ENCODE measurements at places on chromosomes 1 and 21. TPM values are rescaled to one million over a fixed set of nuclear protein-coding genes. Genes with fewer than 3 reads are reported as not detected.

The UBASH3A gene
- 0.15 TPM for polyA plus RNA-seq

The CENPF gene
- polyA plus RNA-seq = 0.15 TPM

The ADGRB2 gene
- 0.49 TPM for polyA plus RNA-seq

The ENSA gene
- polyA plus RNA-seq = 86.0 TPM

The LIPI gene
- polyA plus RNA-seq = not detected

DNA sequence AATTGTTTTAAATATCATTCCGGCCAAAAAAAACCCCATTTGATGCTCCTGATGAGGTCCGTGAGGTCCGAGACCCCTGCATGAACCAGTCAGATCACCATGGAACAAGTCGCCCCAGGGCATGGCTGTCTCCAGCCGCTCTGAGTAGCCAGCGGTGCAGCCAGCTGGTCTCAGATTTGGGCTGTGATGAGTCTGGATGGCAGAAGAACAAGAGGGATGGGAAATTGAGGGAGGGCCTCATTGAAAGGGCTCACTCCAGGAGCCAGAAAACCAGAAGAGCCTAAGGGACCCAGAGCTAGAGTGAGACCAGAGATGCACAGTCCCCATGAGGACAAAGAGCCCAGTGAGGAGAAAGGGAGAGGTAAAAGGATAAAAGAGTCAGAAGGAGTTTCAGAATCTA lies 174.0 kb downstream of the TOMM20 start:
- no peak for DNase-seq

DNA sequence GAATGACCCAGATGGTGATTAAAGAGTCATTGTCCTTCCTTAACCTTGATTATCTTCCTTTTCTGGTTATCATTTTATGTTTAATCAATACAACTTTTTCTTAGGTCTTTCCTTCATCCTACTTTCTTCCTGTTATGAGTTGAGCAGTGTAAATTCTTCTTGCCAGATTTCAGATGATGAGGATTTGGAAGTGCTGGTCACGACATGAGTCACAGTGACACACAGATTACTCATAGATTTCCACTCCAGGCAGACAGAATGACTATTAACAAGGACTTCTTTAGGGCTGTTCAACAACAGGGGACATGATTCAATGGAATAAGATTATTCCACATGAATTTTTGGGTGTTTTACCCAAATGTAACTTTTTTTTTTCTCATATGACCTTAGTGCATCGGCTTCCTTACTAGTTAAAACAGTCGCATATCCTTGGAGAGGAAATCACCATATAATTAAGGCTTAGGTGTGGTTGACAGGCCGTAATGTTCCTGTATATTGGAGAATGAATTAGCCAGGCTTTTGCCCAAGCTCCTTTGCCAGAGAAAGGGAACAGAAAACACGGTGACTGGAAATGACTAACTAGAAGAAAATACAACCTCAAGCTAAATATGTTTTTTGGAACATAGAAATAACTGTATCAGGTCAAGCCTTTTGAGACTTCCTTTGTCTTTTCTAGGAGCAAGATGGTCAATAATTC lies 44.2 kb downstream of the PRRX1 start:
- no peak for DNase-seq

DNA sequence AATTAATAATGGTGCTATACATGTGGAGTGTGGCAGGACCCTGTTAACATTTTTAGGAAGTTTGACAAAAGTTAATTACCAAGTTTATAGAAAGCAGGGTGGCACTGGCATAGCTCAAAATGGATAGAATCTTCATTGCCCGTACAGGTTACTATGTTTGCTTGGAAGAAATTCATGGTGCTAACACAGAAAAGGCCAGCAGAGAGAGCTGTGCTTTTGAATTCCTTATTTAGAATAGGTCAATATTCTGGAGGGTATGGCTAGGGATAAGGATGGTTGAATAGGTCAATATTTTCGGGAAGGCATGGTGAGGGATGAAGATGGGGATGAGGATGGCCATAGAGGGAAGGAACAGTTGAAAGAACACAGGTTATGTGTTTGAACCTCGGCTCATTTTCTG lies 345.1 kb downstream of the LMO4 start:
- DNase-seq = no peak

GRCh38 chr1:1089731-1090423 lies 15.8 kb upstream of the RNF223 start:
- no peak for DNase-seq

DNA sequence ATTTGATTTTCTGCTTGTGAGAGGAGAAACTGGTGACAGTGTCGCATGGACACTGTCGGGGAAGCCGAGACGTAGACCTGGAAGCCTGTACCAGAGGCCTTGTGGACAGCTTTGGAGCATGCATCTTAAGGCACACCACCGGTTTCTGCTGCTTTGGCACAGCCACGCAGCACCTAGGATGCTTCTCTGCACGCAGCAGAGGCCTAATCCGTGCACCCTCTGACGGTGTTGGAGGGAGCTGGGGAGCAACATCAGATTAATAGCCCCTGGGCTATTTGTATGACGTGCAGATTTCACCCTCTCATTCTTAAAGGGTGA lies 30.3 kb downstream of the TEX35 start:
- no peak for DNase-seq

DNA sequence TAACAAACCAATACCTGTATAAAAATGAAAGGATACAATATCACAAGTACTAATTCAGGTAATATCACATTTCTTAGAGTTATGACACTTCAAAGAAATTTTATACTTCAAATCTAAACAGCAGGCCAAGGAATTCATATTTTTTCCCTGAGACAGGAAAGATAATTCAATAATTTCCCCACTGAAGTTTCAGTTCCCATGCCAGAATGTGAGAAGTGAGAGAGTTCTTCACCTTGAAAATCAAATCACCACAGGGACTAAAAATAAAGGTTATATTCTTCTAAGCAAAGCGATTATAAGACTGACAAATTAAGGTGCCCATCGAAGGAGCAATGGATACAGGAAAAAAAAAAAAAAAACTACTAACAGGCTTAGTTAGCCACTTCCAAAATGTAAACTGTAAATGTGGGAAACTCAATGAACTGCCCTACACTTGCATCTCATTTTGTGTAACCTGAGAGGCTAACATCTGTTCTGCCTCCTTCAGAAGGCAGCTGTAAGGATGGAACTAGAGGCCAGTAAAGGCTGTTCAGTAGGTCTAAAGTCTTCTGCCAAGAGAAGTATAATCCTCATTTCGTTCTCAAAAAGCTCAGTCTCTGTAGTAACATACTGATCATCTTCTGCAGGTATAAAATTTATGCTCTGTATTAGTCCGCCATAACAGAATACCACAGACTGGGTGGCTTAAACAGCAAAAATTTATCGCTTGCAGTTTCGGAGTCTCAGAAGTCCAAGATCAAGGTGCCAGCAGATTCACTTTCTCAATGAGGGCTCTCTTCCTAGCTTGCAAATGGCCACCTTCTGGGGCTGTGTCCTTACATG lies 127.8 kb downstream of the RERE start:
- DNase-seq = no peak

- no peak for DNase-seq
These were observed 118.6 kb downstream of the AKT3 start for GRCh38 chr1:243731301-243731891.

GRCh38 chr1:84703431-84703830 lies 13.2 kb upstream of the SSX2IP start:
- no peak for DNase-seq

DNA sequence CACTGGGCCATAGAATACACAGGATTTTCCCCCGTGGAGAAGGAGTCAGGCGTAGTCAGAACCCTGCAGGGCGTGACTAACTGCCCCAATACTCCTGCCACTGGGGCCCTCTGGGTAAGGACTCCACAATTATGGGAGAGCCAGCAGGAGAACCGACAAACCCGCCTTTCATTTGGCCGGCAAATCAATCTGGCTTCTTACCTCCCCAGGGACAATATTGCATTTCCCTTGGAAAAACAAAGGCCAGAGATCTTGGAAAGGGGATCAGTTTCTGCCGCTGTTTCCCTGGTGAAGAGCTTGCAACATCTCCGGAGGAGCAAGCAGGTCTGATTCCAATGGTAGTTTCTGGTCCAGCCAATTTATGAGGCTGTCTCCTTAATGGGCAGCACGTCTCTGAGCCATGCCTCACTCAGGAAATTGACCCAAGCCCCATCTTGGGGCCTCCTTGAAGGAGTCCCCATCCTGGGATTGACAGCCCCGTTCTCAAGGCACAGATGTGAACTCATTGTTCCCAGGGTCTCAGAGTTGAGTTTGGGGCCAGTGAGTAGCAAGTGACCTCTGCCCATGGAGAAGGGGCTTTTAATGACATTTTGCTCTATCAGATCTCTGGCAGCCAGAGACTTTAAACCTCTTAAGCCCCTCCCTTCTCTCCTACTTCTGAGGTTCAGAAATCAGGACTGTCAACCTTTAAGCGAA lies 4.3 kb downstream of the TRABD2B start:
- DNase-seq = no peak

DNA sequence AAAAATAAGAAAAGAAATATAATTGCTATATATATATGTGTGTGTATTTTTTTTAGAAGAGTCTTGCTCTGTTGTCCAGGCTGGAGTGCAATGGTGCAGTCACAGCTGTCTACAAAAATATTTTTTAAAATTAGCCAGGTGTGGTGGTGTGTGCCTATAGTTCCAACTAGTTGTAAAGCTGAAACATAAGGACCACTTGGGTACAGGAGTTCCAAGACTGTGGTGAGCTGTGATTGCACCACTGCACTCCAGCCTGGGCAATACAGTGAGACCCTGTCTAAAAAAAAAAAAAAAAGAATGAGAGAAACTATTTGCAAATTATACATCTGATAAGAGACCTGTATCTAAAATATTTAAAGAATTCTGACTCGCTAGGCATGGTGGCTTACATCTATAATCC lies 42.0 kb downstream of the BMP8A start:
- no peak for DNase-seq

- no peak for DNase-seq
These were observed 1.2 kb upstream of the ARPC5 start for GRCh38 chr1:183636783-183637182.

DNA sequence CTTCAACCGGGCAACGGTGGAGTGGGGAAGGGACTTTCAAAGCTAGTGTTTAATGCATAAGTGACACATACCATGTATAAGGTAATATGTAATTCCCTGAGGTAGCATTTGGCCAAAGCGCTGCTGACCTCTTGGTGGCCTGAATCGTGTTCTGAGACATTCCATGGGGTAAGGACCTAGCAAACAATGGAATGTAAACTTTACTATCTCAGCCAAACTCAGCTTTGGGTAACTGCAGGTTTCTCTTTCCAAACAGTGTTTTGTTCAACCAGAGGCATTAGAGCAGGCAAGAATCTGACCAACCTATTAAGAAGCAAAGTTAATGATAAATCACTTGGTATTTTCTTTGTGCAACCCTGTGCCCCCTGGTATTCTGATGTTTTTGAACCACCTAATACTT lies 22.0 kb downstream of the TGFB2 start:
- DNase-seq = no peak
